ENCODE measurements at places on chromosomes 1 and 21.

DNA sequence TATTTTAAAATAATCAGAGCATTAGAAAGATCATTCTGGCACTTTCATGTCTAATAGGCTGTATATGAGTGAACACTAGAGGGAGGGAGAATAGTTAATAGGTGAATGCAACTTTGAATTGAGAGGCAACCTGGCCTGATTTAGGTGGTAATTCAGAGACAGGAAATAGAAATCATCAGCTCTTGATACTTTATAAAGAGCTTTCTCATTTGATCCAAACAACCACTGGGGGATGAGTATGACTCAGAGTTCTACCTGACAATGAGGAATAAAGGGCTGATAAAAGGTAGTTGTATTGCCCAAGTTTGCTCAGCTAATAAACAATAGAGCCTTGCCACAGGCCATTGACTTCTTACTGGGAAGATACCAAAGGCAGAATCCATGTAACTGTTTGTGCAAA is 5.2 kb upstream of the FAM89A start:
- DNase-seq = no peak

- no peak for DNase-seq
These were observed 169.3 kb downstream of the SEC16B start for GRCh38 chr1:177800400-177801088.

DNA sequence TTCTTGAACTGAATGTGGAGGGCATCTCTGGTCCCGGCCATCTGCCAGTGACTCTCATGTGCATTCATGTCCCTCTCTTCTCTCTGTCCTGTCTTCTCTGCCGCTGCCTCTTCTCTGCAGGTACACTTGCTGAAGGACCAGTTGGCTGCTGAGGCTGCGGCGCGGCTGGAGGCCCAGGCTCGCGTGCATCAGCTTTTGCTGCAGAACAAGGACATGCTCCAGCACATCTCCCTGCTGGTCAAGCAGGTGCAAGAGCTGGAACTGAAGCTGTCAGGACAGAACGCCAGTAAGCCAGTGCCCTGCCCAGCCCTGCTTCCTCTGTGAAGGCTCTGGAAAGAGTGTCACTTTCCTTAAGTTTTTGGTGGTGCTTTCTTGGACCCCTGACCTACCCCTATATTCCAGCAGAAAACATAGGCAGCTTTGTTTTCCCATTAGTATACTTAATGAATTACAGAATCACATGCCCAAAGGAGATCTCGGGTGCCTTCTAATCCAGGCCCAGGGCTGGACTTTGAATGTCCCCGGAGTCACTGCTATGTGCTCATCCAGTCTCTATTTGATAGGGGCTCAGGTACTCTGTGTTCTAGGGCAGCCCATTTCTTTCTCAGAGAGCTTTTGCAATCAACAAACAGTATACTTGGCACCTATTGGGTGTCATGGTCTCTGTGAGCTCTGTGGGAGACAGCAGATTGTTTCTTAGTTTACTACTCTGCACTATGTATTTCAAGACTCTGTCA is 11.2 kb downstream of the SPATA46 start:
- DNase-seq = no peak

DNA sequence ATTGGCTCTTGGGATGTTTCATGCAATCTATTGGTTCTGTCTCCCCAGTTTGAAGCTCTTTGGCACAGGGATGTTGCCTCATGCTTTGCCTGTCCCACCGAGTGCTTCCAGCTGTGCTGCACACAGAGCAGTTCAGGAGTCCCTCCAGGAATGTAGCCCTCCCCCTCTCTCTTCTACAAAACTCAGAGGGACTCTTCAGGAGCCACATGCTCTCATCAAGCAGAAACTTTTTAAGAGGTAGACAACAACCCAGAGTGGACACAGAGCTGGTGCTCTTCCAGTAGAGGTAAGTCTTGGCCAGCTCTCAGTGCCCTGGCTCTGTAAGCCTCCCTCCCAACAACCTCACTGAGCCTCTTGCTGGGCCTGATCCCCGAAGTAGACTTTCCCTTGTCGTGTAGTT is 11.6 kb upstream of the ZNF697 start:
- no peak for DNase-seq
